ENCODE measurements at places on chromosomes 2 and 18. TPM values are rescaled to one million over a fixed set of nuclear protein-coding genes. Genes with fewer than 3 reads are reported as not detected.

GRCh38 chr2:104871649-104871971 is 17.7 kb downstream of the POU3F3 start:
- no peaks in the 10 kb centered on the region for H3K36me3 ChIP-seq
- H3K27ac ChIP-seq, result no peak overlapping the region
- H3K4me1 ChIP-seq, result peaks cover 4% of the 10 kb centered on the region
- no peak overlapping the region for H3K4me3 ChIP-seq

GRCh38 chr2:24920098-24920808 is at the start of gene ADCY3:
Gene ADCY3, minus strand, starts transcription at chr2:24920237. Its CDS starts 1,250 bp downstream, at chr2:24918987.
- no peaks in the 10 kb centered on the region for H3K27me3 ChIP-seq
- peaks cover 6% of the 10 kb centered on the region for H3K4me1 ChIP-seq
- H3K4me3 ChIP-seq, result peak within 1 kb of the TSS; percentile 66

DNA sequence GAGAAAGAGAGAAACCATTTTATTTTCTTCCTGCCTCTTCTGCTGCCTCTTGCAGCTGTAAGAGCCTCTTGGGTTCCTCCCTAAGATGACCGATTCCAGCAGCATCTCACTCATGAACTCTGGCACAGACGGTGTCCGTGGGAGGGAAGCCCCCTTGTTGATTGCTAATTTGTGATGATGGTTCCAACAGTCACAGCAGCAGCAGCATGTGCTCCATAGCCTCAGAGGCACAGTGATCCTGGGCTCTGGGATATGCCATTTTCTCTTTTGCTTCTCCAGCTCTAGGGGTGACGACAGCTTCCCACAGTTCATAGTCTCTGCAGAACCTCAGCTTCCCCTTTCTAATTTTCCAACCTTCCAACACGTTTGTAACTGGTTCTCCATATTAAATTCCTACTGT is 324.2 kb upstream of the HS6ST1 start:
- DNase-seq, result no peak
- H3K4me3 ChIP-seq, result no peak overlapping the region
- H3K36me3 ChIP-seq, result no peaks in the 10 kb centered on the region
- H3K4me1 ChIP-seq, result no peaks in the 10 kb centered on the region

DNA sequence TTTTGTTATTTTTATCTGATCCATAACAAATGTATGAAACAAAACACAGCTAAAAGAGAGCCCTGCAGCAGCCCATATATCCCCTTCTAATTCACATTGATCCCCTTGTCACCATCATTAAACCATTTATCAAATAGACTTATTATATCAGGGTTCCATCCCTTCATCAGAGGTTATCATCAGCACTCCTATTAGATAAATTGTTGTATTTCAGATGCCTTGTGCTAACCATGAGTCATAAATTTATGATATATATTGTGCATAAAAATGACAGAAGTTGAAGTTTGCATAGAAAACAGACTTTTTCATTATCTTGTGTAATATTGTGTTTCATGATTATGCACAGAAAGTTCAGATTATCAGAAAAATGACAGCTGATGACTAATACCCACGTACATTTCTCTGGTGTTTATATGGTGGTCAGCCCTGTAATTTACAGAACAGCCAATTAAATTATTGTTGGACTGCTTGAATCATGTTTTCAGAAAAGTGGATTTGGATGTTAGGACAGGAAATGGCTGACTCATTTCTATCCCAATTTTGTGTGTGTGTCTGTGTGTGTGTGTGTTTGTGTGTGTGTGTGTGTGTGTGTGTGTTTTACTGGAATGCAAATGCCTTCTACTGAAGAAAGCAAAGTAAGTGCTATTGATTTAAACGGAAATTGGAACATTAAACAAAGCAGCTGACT is 80.9 kb downstream of the PPP1R1C start:
- DNase-seq, result no peak
- H3K4me3 ChIP-seq, result no peak overlapping the region
- H3K4me1 ChIP-seq, result no peaks in the 10 kb centered on the region
- H3K36me3 ChIP-seq, result no peaks in the 10 kb centered on the region

DNA sequence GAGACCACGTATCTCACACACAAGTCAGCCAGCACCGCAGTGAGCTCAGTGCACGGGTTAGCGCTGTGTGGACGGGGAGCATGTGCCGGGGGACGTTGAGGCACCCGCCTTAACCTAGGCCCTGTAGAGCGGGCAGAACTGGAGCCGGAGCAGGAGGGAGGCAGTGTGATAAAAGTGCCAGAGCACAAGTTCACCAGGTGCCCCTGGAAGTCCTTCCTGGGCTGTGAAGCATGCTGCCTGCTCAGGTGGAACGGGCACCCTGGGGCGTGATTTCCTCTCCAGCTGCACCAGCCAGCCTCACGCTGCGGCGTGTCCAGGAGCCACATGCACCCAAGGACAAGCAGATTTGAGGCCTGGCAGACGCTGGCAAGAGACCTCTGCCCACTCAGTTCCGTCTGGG is 50.3 kb downstream of the ITGB1BP1 start:
- H3K27ac ChIP-seq, result no peak overlapping the region
- no peak for DNase-seq
- H3K36me3 ChIP-seq, result peaks cover 3% of the 10 kb centered on the region
- H3K4me3 ChIP-seq, result no peak overlapping the region

GRCh38 chr2:215895330-215895729 is 118.0 kb downstream of the MREG start:
- no peak for DNase-seq
- H3K4me1 ChIP-seq, result no peaks in the 10 kb centered on the region
- H3K27me3 ChIP-seq, result no peaks in the 10 kb centered on the region
- H3K36me3 ChIP-seq, result no peaks in the 10 kb centered on the region

Gene DTNA
- total RNA-seq, result 10.0 TPM

Gene VSNL1
- total RNA-seq, result 0.60 TPM

Gene G6PC2
- total RNA-seq, result not detected

Gene CABLES1
- 27.2 TPM for total RNA-seq

Gene KLHL30
- total RNA-seq, result 0.26 TPM

Data from Caco-2 (cell line).